Stimulated activated CD8-positive, alpha-beta memory T cell treated with anti-CD3 and anti-CD28 coated beads, Interleukin-2, amount 100 ng/mL, for 1 hour (primary cell): ENCODE measurements at places on chromosomes 4 and X.

GRCh38 chr4:17884063-17884462 is 73.3 kb downstream of the NCAPG start:
- no peak for DNase-seq

GRCh38 chr4:153533387-153533786 is 67.2 kb downstream of the TMEM131L start:
- no peak for DNase-seq

DNA sequence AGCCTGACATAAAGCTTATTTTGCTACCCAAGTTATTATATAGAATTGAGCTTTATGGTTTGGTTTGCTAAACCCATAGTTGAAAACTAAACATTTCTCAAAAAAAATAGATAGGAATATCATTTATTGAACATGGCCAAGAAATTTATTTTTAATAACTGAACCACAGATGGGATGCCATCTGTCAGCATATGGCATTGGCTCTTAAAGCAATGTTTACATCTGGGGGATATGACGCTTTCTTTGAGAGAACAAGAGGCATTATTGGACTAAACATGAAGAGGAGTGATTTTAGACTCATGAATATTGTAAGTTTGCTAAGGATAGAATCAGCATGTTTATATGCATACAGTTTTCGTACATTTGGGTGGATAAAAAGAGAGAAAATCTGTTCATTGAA is 132.6 kb upstream of the SLIT2 start:
- no peak for DNase-seq

DNA sequence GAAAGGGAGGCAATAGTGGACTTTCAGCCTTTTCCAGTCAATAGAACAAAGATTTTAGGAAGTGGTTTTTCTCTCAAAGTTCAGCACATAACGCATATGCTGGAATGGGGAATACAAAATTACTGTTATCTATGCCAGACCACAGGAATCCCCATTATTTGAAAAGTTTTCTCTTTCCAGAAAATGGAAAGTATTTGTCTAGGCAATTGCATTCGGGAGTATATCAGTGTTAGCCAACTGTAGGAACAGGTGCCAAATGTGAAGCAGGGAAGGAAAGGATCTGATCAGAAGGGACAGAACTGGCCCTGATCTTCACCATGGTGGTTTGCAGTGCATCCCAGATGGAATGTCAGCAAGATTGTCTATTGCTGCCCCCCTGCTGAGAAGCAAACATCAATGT is 213.6 kb downstream of the CPE start:
- no peak for DNase-seq
